ENCODE measurements at places on chromosomes 2 and 18.

GRCh38 chr2:10811517-10811916 is 1.1 kb downstream of the PDIA6 start:
- no peak for DNase-seq

GRCh38 chr2:176324862-176325261 is 55.6 kb downstream of the MTX2 start:
- DNase-seq, result no peak

DNA sequence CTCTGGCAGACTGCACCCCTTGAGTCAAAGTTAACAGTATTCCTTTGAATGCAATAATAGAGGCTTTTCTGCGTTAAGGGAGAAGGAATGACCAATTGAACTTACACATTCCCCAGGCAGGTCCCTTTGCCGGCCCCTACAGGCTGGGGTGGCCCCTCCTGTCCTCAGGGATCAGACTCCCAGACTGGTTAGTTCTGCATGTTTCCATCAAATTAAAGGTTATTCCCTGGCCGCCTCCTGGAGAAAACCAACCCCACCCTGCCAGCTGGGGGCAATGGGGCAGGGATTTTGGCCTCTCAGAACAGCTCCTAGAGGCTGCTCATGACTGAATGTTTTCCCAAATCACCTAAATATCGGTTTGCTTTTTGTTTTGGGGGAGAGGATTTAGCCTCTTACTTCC is 199.6 kb downstream of the MGAT5 start:
- DNase-seq, result no peak

GRCh38 chr2:69686813-69687212 is 43.3 kb upstream of the AAK1 start:
- DNase-seq, result no peak

GRCh38 chr2:55120634-55121359 is 70.5 kb upstream of the RTN4 start:
- DNase-seq, result no peak

DNA sequence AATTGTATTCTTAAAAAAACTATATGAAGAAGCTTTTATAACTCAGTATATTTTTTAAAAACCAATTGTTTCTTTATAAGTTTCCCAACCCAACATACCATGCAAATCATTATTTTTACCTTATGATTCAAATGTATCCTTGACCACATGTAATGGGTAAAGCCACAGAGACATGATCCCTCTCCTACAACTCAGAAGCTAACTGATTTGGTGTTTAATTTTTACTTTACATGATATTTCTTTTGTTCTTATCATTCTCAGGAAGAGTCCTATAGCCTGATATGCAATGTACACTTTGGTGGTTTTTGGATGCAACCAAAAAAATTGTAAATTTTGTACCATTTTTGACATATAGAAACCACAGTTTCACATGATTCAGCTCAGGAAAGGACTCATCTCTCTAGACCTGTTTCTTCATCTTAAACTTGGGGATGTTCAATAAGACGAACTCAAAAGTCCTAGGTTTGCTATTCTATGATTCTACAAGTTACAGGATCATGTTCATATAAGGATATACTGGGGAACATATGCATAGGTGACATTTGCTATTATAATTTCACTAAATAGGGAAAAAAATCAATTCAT is 85.2 kb upstream of the RBBP8 start:
- no peak for DNase-seq

GRCh38 chr2:105428387-105429018 is 29.7 kb upstream of the FHL2 start:
- DNase-seq, result no peak

DNA sequence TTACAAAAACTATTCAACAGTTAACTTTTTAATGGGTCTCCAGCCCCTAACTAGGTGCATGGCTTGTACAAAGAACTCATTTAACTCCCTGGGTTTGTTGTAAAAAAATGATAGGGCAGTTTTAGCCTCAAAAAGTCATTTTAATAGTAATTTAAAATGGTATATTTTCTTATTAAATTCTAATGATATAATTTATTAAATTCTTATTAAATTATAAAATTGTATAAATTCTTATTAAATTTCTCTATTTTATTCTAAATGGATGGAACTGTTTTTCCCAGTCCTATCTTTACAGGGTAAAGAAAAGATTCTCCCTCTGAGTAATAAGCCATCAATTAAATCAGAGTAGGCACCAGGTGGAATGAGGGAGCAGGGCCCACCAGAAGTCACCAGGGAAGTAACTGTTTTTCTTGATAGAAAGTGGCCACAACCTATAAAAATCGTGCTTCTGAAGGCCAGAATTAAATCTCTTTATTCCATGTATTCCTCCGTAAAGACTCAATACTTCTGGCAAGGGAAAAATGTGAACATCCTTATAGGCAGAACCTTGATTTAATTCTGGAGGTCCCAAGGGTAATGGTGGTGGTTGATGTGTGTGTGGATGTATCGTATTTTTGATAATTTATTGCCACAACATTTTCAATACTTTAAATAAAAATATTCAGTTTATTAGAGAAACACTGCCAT is 814 bp downstream of the FKBP7 start:
- DNase-seq, result no peak
